RWPE1 (cell line): ENCODE measurements at places on chromosomes 1 and 21.

DNA sequence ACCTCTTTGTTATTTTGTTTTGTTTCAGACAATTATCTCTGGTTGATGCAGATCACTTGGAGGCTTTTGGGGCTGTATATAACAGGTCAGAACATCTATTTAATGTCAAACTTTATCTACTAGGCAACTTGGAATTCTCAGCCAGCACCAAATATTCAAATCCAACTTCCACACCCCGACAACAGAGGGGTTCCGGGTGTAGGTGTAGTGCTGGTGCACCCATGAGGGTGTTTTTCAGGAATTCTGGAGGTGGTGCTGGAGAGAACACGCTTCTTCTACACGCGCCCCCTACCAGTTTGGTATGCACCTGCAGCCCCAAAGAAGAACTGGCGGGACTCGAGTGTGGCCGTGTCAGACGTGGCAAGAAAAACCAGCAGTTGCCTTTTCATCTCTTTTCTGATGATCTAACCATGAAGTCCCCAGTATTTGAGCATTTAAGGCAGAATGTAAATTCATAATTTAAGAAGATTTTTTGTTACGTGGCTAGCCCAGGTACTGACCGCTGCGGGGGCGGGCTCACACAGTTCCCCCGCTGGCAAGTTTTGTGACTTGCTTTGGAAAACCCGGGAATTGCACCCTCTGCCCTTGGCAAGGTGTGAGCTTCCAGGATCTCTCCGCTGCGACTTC lies 462 bp upstream of the TLCD4 start:
- peak; percentile 70 for DNase-seq

- no peak for DNase-seq
Measured at GRCh38 chr1:62180639-62181038, 14.0 kb upstream of the L1TD1 start.

DNA sequence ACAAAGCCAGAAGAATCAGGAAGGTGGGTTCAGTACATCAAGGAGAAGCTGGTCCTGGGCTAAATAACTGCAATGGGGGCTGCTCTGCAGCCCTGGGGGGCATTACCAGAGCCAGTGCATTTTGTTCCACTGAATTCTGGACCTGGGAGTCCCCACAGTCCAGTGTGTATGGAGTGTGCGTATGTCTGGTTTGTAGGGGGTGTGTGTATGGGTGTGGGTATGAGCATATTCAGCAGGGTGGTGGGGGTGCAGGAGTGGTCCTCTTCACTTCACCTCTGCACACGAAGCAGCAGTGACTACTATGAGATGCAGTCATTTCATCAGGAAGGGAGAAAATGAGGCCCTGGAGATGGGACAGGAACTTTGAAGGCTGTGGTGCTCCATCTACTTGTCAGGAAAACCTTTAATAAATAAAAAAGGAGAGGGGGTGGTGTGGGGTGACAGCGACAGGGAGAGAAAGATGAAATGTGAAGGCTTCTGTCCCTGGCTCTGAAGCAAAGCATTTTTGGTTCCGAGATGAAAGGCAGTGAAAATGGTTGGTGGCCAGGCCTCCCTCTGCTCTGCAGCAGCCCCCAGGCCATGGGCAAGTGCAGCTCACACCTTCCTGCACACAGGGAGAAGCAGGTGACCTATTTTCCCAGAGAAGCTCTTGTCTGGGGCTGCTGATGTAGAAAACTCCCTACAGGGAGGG lies 121.5 kb upstream of the CACHD1 start:
- DNase-seq, result no peak

DNA sequence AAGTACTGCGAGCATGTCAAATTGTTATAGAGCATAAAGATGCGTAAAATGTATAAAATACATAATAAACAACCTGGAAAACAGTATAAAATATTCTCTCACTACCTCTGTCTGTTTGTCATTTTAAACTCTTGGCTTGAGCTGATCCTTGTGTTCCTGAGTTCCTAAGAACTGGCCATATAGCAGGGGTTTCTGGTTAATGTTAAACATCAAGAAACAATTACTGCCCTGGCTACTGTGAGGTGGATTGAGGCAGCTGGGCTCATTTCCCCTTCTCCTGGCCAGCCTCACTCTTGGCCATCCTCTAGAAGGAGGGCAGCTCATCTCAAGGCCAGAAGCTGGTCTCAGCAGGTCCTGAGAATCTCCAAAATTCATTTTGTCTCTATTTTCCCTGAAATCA lies 297.3 kb upstream of the USP24 start:
- no peak for DNase-seq

DNA sequence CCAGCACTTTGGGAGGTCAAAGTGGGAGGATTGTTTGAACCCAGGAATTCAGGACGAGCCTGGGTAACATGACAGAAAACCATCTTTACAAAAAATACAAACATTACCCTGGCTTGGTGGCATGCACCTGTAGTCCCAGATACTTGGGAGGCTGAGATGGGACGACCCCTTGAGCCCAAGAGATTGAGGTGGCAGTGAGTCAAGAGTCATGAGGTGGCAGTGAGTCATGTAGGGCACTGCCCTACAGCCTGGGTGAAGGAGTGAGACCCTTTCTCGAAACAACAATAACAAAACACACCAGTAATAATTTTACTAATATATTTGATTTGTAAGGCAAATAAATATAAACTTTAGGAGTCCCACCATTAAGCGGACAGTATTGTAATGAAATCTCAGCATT lies 1906.2 kb downstream of the NCAM2 start:
- DNase-seq, result no peak

DNA sequence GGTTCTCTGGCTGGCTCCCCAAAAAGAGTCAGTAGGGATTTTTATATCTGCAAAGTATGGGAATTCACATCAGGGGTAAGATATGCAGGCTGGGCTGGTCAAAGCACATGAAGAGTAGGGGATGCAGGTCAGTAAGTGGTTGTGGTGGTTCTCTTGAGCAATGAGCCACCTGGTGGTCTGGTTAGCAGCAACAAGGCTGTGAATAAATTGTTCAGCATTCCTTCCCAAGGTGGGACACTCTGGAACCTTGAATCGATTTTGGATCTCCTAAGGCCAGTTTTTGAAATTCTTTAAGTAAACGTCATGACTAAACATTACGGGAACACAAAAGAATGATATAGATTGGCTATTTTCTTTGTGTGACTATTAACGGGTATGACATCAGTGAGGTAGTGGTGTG lies 563.0 kb upstream of the NEGR1 start:
- DNase-seq, result no peak

- no peak for DNase-seq
Measured at GRCh38 chr1:235240960-235241359, 79.9 kb upstream of the RBM34 start.

- no peak for DNase-seq
Measured at GRCh38 chr1:111441573-111442192, 7.4 kb downstream of the WDR77 start.

- DNase-seq, result peak; percentile 71
Measured at GRCh38 chr1:229253151-229253974, 17.5 kb upstream of the RAB4A start.

- DNase-seq, result no peak
Measured at GRCh38 chr1:58250587-58250948, 296.0 kb downstream of the OMA1 start.

DNA sequence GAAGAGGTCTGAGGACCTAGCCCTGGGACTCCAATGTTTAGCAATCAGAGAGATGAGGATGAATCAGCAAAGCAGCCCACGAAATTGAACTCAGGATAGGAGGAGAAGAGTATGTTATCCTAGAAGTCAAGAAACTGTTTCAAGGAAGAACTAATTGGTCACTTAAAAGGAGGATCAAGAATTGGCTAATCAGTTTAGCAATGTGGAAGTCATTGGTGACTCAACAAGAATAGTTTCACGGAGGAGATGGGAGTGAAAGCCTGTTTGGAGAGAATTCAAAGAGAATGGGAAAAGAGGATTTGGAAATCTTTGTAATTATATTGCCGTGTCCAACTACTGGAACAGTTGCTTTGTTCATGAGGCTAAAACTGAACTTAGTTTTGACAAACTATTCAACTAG lies 7.4 kb downstream of the HMCN1 start:
- DNase-seq, result no peak

DNA sequence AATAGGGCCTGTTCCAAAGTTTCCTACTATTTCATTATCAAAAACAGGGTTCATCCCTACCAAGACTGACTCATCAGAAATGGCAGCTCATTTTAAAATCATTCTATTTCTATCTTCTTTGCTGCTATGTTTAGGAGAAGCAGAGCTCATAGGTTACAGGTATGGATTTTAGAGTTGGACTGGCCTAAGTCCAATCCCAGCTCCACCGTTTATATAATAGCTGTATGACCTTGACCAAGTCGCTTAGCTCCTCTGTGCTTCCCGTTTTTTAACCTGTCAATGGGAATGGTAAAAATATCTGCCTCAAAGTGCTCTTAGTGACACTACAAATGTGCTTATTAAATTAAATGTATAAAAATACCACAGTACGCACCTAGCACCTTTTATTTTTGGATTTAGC lies 412.6 kb downstream of the ZP4 start:
- no peak for DNase-seq
